Activated naive CD8-positive, alpha-beta T cell treated with anti-CD3 and anti-CD28 coated beads, Interleukin-2, amount 50 U/mL, for 24 hours (primary cell): ENCODE measurements at places on chromosomes 6 and 20.

DNA sequence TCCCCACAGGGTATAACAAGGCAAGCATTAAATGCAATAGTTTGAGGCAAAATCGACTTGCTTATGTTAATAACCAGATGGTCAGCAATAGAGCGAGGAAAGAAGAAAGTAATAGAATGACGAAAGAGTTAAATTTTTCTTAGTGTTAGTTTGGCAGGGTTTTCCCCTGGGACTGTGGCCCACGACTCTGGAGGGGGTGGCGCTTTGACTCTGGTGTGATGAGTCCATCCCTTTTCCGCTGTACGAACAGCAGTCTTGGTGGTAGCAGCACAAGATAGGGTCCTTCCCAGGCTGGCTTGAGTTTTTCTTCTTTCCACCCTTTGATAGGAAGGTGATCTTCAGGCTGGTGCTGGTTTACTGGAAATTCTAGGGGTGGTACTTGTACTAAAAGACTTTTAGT is 69.2 kb upstream of the GMDS start:
- H3K4me3 ChIP-seq = no peak overlapping the region
- H3K27me3 ChIP-seq = no peaks in the 10 kb centered on the region
- DNase-seq = no peak
- H3K27ac ChIP-seq = no peak overlapping the region
- peaks cover 22% of the 10 kb centered on the region for H3K36me3 ChIP-seq
- no peaks in the 10 kb centered on the region for H3K4me1 ChIP-seq

- no peak for DNase-seq
- no peak overlapping the region for H3K27ac ChIP-seq
- H3K27me3 ChIP-seq = peaks cover 66% of the 10 kb centered on the region
- no peaks in the 10 kb centered on the region for H3K4me1 ChIP-seq
- H3K4me3 ChIP-seq = no peak overlapping the region
- H3K36me3 ChIP-seq = no peaks in the 10 kb centered on the region
Measured at GRCh38 chr6:137013031-137013430, 31.7 kb downstream of the IL20RA start.

GRCh38 chr20:22905658-22906057 is 129.5 kb upstream of the SSTR4 start:
- peaks cover 5% of the 10 kb centered on the region for H3K27me3 ChIP-seq
- DNase-seq = no peak
- no peaks in the 10 kb centered on the region for H3K4me1 ChIP-seq
- no peak overlapping the region for H3K27ac ChIP-seq
- H3K36me3 ChIP-seq = peaks cover 2% of the 10 kb centered on the region
- no peak overlapping the region for H3K4me3 ChIP-seq

DNA sequence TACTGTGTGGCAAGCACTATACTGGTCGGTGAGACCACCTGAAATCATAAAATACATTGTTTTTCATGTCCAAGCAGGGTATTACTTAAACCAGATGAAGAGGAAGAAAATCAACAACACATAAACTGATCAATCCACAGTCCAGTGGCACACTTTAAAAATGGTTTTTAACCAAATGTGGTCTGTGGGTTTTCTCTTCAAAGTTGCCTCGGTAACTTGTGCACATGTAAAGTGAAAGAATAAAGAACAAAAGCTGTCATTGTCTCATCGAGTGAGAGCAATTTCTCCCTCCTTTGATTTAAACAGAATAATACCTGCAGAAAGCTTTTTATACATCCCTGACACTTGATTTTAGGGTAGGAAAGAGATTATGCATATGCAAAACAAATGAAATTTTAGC is 3.7 kb downstream of the FLRT3 start:
- no peaks in the 10 kb centered on the region for H3K27me3 ChIP-seq
- no peaks in the 10 kb centered on the region for H3K4me1 ChIP-seq

DNA sequence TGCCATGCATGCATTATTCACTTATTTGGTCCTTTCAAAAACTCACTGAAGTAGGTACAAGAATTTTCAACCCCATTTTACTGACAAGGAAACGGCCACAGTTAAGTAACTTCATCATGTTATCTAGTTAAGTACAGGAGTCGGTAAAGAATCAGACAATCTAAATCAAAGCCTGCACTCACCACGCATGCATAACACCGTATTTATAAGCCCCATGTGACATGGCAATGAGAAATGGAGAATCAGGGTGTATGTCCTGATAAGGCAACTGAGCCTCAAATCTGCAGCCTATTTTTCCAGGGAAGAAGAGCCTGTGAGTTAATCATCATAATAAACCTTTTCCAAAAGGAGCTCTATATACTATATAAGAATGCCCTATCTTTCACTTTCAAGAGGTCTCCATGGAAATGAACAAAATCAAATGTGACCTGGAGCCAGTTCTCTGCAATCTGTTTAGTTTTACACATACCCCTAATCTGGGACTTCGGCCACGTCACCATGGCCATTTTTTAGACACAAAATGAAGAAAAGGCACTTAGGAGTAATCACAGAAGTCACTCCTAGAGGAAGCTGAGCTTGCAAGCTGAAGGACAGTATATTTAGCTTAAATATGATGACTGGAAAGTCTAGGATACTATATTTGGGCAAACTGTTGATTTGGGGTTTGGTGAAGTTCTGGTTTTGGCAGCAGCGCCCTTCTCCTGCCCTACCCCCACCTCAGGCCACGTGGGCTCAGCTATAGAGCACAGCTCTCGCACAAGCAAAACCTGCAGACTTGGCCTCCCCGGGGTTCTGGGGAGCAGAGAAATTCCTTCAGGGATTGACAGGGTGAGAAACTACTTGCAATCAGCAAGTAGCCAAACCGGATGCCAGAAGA is 19.2 kb downstream of the TRAM2 start:
- H3K36me3 ChIP-seq = no peaks in the 10 kb centered on the region
- H3K4me3 ChIP-seq = no peak overlapping the region
- no peaks in the 10 kb centered on the region for H3K4me1 ChIP-seq
- no peaks in the 10 kb centered on the region for H3K27me3 ChIP-seq
- H3K27ac ChIP-seq = no peak overlapping the region

GRCh38 chr20:47455133-47456040 is 46.3 kb upstream of the NCOA3 start:
- DNase-seq = no peak
- H3K27ac ChIP-seq = no peak overlapping the region
- no peaks in the 10 kb centered on the region for H3K36me3 ChIP-seq
- no peak overlapping the region for H3K4me3 ChIP-seq

GRCh38 chr20:33549229-33549999 is 59.5 kb downstream of the CBFA2T2 start:
- H3K4me1 ChIP-seq = peaks cover 13% of the 10 kb centered on the region
- H3K4me3 ChIP-seq = no peak overlapping the region
- no peaks in the 10 kb centered on the region for H3K36me3 ChIP-seq
- H3K27me3 ChIP-seq = no peaks in the 10 kb centered on the region
- DNase-seq = no peak

DNA sequence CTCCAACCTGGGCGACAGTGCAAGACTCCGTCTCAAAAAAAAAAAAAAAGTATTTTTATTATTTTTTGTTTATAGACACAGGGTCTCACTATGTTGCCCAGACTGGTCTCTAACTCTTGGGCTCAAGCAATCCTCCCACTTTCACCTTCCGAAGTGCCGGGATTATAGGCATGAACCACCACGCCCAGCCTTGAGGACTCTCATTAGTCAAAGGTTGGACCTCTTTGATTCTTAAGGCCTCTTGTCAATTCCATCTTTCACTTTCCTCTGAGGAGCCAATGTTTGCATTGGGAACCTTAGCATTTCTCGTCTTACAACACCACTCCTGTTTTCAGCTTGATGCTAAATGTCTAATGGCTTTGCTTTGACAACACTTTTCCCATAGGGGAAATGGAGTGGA is 16.1 kb upstream of the CDK19 start:
- DNase-seq = no peak
- H3K27ac ChIP-seq = no peak overlapping the region
- H3K4me3 ChIP-seq = no peak overlapping the region
- no peaks in the 10 kb centered on the region for H3K27me3 ChIP-seq

DNA sequence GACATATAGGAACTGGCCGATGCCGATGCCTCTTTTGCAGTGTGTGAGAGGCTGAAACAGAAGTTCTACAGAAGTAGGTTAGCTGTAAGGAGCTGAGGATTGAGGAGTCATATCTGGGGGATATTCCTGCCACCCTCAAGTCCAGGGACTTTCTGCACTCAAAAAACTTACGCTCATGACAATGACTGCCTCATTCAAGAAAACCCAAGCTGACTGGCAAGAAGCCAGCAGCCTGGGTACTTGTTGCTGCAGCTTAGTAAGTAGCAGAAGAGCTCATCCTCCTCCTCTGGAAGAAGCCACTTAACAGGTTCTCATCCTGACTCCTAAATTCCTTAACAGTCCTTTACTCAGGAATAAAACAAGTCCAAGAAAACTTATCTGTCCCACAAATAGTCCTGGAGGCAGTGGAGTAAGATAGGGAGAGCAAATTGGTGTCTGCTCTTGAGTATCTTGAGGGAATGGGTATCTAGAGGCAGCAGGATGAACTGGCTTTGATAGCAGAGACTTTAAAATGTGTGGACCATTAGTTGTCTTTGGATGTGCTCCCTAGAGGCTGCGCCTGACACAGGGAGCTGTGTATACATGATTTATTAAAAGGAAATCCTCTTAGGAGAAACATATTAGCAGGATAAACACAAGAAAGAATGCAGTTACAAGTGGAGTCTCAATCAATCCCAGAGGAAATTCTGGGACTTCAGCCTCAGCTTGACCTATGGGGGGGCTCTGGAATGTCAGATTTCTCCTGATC is 7.4 kb downstream of the CALHM5 start:
- H3K4me3 ChIP-seq = no peak overlapping the region
- no peaks in the 10 kb centered on the region for H3K27me3 ChIP-seq
- H3K4me1 ChIP-seq = no peaks in the 10 kb centered on the region
- no peak overlapping the region for H3K27ac ChIP-seq

- H3K36me3 ChIP-seq = no peaks in the 10 kb centered on the region
- H3K27me3 ChIP-seq = peaks cover 17% of the 10 kb centered on the region
- peaks cover 3% of the 10 kb centered on the region for H3K4me1 ChIP-seq
- no peak for DNase-seq
- no peak within 1 kb of the TSS for H3K4me3 ChIP-seq
Measured at GRCh38 chr6:42915732-42916131, at the start of gene PTCRA. PTCRA (plus strand) TSS chr6:42916053; CDS start chr6:42916070, 17 bp downstream.

DNA sequence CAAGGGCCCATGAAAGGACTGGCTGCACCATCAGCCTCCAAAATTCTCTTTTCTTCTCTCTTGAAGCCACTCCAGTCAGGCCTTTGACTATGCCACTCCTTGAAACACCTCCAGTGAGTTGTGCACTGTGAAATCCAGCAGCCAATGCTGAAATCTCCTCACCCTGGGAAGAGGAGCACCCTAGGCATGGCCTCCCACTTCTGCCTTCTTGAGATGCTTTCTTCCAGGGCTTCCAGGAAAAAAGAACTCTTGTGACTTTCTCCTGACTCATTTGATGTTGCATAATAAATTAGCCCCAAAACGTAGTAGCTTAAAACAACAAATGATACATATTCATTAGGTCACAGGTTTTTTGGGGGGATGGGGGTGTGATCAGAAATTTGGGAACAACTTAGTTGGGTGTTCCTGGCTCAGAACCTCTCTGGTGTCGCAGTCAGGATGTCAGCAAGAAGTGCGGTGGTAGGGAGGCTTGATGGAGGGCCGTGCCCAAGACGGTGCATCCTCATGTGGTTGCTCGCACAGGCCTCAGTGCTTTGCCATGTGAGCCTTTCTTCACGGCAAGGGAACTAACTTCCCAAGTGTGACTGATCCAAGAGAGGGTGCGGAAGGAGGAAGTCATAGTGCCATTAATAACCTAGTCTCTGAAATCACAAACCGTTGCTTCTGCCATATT is 12.1 kb downstream of the NCR2 start:
- H3K4me3 ChIP-seq = no peak overlapping the region
- peaks cover 7% of the 10 kb centered on the region for H3K27me3 ChIP-seq
- no peaks in the 10 kb centered on the region for H3K36me3 ChIP-seq
- no peak overlapping the region for H3K27ac ChIP-seq
- H3K4me1 ChIP-seq = peaks cover 22% of the 10 kb centered on the region

DNA sequence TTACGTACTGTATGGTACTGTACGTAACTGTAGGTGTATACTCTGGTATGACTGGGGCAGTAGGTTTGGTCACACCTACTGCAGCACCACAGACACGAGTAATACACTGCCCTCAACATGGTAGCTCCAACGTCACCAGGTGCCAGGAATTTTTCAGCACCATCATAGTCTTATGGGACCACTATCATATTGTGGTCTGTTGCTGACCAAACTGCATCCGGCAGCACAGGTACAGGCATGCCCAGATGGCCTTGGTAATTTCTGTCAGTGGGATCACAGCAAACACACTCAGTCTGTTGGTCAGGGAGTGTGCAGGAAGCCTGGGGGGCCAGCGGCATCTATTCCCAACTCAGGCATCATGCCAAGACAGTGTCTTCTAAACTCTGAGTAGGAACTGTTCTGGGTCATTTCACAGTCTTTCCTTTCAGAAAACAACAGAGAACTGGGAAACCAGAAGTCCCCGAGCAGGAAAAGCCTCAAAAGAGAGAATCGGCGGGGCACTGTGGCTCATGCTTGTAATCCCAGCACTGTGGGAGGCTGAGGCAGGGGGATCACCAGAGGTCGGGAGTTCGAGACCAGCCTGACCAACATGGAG is 5.8 kb downstream of the YTHDF1 start:
- H3K27me3 ChIP-seq = no peaks in the 10 kb centered on the region
- no peak for DNase-seq
- H3K4me3 ChIP-seq = no peak overlapping the region
- peaks cover 44% of the 10 kb centered on the region for H3K4me1 ChIP-seq
- peaks cover 60% of the 10 kb centered on the region for H3K36me3 ChIP-seq

DNA sequence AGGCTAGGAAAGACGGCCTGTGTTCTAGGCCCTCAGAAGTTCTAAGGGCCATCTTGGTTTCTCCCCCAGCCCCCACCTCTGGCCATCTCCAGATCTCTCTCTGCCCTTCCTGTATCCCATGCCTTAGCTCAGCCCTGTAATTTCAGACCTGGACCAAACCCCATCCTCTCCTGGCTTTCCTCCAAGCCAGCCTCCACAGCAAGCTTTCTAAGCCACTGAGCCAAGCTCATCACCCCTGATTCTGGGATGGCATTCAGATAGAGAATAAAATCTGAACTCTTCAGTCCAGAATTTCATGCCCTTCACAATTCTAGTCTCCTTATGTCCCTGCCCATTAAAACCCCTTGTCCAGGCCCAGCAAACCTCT is 18.9 kb upstream of the CCM2L start:
- no peaks in the 10 kb centered on the region for H3K36me3 ChIP-seq
- H3K27me3 ChIP-seq = peaks cover 30% of the 10 kb centered on the region
- DNase-seq = no peak
- peaks cover 9% of the 10 kb centered on the region for H3K4me1 ChIP-seq
- H3K4me3 ChIP-seq = no peak overlapping the region
- no peak overlapping the region for H3K27ac ChIP-seq

DNA sequence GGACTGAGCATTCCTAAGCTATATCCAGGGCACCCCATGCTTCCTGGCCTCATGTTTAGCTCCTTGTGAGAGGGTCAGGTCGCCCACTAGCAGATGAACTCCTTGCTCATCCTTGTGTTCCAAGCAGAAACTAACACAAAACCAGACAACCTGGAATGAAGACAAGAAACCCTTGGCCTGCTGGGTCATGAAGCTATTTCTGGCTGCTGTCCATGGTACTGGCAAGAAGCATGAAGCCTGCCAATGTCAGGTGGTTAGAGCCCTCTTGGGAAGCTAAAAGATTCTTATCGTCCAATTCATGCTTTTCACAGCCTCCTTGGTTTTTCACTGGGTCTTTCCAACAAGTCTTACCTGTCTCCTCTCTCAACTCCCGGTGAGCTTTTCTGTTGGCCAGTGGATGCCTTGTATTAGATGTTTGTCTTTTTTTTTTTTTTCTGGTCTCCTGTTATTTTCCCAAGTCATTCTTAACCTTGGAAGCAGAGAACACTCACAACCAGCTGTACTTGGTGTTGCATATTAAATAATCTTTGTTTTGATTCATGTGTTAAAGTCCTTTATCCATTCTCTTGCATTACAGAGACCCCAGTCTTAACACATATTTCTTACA is 180.3 kb downstream of the ANKRD60 start:
- H3K27ac ChIP-seq = no peak overlapping the region
- no peak for DNase-seq
- H3K4me3 ChIP-seq = no peak overlapping the region
- H3K4me1 ChIP-seq = no peaks in the 10 kb centered on the region
- H3K27me3 ChIP-seq = peaks cover 10% of the 10 kb centered on the region
- no peaks in the 10 kb centered on the region for H3K36me3 ChIP-seq
